ENCODE measurements at places on chromosomes 6 and 20.

DNA sequence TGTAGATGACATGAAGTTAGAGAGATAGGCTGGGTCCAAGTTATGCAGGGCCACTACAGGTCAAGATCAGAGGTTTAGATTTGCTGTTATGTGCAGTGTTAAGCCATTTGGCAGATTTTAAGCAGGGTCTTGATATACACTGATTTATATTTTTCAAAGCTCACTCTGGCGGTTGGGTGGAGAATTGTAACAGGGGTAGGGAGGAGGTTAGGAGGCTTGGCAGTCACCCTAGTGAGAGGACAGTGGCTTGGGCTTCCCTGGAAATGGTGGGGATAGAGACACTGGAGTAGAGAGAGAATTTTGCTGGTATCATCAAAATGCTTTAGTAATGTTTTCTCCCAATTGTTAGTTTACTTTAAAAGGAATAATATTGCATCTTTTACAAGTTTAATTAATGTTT lies 149.5 kb upstream of the SUPT3H start:
- DNase-seq, result no peak

GRCh38 chr20:45311589-45312211 lies 3.6 kb upstream of the MATN4 start:
- peak; percentile 89 for DNase-seq

DNA sequence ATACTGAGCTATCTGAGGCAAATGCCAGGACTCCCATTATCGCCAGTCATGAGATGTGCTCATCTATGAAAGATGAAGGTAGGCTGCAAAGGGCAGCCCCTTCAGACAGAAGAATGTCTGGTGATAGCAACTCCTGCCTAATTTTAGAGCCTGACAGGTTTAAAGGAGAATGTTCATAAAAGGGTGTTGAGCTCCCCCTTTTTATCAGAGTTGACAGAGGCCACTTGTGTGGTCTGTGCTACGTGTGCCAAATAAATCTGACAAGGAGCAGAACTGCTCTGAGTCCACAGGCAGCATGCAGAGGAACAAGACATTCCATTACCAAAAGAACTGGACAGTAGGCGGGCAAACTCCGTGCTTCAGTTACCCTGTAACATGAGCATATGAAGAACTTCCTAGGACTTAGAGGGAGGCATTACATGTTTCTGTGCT lies 101.8 kb downstream of the PREP start:
- DNase-seq, result no peak

GRCh38 chr6:167826896-167827582 lies at the start of gene AFDN:
TSS of gene AFDN (plus strand) at chr6:167826911. CDS start at chr6:167827133, 222 bp downstream.
- DNase-seq, result peak; percentile 59

DNA sequence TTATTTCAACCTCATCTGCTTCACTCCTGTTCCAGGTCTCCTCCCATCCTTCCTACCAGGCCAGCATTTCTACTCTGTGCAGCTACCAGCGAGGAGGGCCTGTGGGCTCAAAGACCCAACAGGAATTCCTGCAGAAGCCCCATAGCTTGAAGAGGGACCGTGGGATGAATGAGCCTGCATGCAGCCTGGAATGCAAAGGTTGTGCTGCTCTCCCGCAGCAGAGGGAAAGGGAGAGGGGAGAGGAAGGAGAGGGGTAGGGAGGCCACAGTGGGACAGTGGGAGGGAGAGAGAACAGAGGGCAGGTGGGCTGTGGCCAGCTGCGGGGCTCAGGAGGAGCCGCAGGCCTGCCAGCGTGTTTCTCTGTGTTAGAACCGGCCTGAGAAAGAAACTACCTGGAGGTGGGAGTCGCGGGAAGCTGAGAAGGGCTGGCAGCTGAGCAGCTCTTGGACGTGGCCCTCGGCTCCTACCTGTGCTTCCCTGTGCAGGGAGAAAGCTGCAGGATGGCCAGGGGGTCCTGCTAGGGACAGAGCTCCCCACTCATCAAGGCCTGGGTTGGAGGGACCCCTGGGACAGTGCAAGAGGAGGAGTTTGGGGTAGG lies 66.1 kb upstream of the MLN start:
- no peak for DNase-seq

DNA sequence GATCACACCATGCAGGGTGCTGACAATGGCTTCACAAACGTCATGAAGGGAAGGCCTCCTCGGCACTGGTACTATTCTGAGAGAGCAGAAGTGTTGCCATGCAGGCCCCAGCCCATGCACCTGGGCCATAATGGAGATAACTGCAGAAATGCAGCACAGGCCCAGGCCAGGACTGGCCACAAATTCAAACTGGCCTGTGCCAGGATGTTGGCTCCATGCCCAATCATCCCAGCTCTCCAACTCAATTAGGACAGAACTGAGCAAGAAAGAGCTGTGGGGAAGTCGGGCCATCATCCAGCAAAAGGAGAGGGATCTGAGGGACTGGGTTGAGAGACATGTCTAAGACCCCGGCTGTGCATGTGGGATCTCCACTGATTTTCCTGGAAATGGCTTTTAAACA lies 48.9 kb upstream of the SYNDIG1 start:
- no peak for DNase-seq

DNA sequence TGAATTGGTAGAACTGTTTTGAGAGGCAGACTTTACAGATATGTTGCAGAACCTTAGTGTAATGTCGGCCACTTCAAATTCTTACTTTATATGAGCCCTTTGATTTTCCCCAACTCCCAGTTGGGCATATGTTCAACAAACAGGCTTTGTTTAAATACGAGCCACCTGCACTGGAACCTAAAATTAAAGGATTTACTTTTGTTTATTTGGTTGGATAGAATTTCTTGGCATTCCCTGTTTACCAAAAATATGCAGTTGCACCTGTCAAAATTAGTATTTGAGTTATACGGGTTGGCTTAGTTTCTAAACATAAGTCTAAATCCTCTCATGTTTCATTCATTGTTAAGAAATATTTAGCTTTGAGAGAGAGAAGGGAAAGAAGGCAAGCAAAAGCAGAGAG lies 2.4 kb upstream of the GLYATL3 start:
- peak; percentile 77 for DNase-seq

GRCh38 chr20:62844182-62844581 lies 17.4 kb downstream of the TCFL5 start:
- DNase-seq, result no peak

GRCh38 chr20:24664266-24664986 lies 195.0 kb downstream of the SYNDIG1 start:
- no peak for DNase-seq

DNA sequence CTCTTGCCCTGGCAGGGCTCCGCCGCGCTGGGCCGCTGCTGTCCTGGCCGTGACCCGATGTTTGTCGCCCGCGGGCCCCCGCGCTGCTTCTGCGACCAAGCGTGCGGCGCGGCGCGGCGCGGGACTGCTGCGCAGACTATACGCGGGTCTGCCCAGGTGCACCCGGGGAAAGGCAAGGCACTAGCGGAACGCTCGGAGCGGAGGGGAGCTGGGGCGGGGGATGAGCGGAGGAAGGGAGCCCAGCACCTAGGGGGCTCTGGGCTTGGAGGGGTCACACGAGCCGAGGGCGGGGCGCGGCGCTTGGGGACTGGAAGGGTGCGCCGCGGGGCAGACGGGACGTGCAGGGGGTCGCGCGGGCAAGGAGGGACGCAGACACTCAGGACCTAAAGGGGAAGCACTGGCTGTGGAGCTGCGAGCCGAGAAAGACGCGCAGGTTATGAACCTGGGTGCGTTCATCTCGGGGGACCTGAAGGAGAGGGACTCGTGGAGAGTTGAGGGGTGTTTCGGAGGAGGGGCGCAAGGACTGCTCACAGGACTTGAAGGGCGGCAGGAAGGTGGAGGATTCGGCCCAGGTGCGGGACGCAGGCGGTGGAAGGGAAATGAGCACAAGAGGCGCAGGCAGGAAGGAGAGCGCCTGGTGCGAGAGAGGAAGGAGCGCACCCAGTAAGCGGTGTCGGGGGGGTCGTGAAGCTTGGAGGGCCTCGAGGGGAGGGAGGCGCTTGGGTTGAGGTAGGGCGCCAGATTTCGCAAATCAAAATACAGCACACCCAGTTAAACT lies 40.8 kb upstream of the ZNFX1 start:
- no peak for DNase-seq

DNA sequence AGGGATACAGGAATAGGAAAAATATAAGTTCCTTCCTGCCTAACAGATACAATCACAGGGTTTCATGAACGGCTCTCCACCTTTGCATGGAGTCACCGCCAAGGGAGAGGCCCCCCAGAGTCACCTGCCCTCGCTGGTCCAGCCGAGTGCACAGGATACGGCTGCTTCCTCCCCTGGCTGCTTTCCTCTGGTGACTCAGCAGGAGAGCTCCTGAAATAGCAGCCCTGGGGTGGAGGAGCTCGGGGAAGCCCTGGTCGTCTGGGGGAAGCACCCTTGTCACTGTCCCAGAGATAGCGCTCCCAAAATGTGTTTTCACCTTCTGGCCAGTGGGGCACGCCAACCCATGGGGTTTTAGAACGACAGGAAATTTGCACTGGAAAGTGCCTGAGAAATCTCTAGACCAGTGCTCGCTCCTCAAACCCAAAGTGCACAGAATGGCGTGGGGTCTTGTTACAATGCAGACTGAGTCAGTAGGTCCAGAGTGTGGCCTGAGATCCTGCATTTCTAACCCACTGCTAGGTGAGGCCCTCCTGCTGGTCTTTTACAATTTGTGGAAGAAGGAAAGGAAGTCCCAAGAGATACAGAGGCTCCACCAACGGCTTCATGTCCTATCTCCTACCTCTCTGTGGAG lies 35.9 kb upstream of the FAM50B start:
- no peak for DNase-seq

DNA sequence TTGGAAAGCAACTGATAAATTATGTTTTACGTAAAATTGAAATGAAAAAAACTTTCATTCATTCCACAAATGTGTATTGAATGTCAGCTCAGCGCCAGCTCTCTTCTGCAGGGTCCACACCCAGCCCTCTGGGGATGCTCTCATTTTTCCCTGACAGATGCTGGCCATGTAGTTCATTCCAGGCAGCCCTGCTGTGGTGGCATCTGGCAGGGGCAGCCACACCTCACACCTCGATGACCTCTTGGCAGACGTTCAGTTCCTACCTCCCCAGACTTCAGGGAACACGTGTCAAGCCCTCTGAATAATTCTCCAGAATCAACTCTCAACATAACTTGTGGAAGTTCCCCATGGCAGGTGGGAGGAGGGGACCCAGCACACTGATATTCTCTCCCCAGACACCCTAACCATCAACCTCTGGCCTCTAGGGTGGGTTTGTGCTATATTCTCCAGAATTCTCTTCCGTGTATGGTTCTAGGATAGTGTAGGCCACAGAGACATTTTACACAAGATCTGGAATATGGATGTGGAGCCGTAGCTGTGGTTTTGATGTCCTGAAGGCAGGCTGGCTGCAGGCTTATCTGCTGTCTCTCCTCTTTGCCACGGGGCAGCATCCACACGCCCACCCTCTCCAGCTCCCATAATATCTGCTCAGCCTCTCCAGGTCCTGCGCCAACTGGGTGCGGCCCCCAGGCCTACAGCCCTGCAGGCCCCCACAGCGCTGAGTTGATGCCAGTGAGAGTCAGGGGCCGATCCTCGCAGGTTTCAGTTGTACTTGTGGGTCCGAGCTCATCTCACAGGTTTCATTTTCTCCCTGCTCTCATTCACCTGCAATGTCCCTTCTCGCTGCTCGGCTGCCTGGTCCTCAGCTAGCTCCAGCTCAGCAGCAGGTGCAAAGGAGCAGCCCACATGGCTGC lies 175.8 kb upstream of the ARID1B start:
- no peak for DNase-seq

- DNase-seq, result no peak
Measured at GRCh38 chr6:37882724-37883413, 63.3 kb downstream of the ZFAND3 start.

All from T47D (cell line).